GOT3 (cell line): ENCODE measurements at places on chromosomes 3 and 15.

DNA sequence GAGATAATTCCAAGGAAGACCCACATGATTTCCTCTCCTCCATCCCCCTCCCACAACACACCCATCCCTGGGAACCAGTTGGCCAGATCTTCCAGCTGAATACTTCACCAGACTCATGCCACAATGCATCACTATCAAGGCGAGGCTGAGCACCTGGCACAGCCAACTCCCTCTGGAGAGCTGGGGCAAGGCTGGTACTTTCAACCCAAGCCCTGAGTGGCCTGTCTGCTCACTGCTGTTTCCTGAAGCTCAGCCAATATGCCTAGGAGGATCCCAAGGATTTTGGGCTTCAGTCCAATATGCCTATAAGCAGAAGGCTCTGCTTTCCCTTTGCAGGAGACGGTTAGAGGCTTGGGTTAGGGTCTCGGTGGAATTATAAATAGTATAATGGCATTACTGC lies 90.9 kb upstream of the NEO1 start:
- no peak for DNase-seq

- DNase-seq = no peak
Measured at GRCh38 chr3:16960125-16960524, 75.4 kb downstream of the PLCL2 start.

GRCh38 chr3:66555214-66555844 lies 54.5 kb upstream of the LRIG1 start:
- no peak for DNase-seq

DNA sequence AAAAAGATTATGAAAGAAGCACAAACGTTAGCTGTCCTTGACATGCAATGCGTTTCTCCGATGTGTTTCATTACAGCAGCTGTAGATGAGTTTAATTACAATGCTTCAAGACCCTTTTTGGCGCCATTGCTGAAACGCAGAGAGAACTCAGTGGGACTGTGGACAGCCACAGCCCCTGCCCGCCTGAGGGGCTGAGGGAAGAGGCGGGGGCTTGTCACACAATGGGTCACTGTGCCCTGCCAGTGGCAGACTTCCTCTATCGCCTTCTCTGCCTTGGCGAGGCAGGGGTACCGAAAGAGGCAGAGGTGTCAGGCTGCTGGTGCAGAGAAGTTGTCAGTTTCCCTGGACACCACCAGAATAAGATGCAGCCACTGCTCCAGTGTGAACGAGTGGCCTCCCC lies 252.0 kb downstream of the NR2F2 start:
- no peak for DNase-seq

- DNase-seq = no peak
Measured at GRCh38 chr3:62184559-62184958, 188.8 kb downstream of the FEZF2 start.

DNA sequence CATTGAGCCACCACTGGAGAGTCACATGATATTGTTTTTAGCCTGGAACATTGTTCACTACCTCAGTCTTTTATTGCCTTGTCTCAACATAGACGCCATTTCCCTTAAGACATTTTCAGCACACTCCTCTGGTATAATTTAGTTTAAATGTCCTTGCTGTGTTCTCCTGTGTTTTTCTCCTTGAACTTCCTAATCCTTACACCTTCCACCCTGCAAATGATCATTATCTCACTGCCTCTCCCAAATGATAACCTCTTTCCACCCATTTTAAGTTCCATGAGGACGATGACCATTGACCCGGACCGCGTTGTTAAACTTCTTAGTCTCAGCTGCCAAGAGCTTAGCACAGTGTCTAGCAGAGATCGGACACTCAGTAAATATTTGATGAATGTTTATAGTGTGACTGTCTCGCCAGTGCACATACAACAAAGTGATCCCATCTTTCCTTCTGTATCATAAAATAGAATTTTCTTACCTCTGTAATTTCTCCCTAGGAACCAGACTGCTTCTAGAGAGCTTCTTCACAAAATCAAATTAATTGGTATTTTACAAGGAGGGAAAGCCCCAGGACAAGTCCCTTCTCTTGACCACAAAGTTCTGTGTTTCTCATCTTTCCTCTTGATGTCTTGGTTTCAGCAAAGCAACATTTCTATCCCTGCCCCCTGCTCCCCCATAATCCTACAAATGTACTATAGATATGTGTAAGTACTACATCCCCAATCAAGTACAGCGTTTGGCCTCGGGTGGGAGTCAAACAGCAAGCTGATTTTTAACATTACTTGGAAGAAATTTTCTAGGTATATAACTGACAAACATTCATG lies 429.6 kb downstream of the LPP start:
- no peak for DNase-seq
